ENCODE measurements at places on chromosomes 3 and 15.

DNA sequence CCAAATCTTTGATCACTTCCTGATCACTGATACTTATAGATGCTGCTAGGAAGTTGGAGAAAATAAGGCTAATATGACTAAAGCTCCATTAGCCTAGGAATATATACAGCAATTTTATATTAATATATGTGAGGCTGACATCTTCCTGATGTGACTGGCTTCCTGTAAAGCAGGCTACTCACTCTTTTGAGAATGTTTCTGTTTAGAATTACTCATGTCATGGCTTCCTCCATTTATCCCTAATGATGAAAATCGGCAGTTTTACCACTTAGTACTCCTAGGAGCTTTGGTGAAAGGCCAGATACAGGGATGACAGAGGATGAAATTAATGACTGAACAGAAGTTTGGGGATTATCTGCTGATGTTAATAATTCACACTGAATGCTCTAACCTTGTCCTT, 3.9 kb upstream of the MAP1A start:
- no peak for DNase-seq

DNA sequence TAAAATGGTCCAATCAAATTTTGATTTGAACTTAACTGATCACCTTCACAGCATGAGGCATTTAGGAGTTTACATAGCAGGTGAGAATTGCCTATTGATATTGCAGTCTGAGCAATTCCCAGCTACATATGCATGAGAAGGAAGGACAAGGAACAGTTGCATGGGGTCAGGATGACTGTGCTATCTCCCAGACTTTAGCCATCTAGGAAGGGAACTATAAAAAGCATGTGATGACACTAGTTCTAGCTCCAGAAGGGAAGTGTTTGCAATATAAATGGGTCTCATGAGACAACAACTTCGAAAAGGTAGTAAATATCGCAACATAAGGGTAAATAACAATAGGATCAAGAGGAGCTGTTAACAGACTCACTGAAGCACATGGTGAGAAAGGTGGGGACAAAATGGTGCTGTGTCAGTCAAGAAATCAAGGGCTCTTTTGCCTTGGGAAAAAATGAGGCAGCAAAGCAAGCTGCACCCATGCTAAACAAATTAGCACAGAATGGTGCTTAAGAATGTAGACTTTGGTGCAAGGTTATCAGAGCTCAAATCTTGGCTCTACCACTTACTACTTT, 90.4 kb upstream of the SLC2A2 start:
- no peak for DNase-seq

- DNase-seq: no peak
Measured at GRCh38 chr3:55090291-55090690, 162.4 kb upstream of the LRTM1 start.

DNA sequence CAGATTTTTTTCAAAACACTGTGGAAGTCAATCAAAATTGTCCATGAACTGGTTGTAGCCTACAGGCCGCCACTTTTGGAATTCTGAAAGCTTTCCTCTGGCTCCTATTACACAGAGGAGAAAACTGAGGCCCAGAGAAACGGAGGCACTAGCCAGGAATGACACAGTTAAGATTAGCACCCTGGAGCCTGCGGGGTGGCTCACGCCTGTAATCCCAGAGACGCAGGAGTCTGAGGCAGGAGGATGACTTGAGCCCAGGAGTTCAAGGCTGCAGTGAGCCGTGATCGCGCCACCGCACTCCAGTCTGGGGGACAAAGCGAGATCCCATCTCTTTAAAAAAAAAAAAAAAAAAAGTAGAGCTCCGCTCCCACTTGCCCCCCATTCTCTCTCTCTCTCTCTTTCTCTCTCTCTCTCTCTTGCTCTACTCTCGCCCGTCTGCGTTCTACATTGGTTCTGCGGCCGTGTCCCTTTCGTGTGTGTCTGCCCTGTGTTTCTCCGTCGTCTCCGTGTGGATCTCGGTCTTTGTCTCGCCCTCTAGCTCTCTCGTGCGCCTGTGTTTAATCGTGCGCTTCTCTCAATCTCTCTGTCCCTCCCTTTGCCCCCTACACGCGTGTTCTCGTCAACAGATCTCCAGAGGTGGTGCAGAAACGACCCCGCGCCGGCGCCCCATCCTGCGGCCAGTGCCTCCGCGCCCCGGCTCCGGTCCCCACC, 512 bp upstream of the TRH start:
- no peak for DNase-seq

- no peak for DNase-seq
Measured at GRCh38 chr15:67002368-67002767, 63.0 kb upstream of the SMAD3 start.

DNA sequence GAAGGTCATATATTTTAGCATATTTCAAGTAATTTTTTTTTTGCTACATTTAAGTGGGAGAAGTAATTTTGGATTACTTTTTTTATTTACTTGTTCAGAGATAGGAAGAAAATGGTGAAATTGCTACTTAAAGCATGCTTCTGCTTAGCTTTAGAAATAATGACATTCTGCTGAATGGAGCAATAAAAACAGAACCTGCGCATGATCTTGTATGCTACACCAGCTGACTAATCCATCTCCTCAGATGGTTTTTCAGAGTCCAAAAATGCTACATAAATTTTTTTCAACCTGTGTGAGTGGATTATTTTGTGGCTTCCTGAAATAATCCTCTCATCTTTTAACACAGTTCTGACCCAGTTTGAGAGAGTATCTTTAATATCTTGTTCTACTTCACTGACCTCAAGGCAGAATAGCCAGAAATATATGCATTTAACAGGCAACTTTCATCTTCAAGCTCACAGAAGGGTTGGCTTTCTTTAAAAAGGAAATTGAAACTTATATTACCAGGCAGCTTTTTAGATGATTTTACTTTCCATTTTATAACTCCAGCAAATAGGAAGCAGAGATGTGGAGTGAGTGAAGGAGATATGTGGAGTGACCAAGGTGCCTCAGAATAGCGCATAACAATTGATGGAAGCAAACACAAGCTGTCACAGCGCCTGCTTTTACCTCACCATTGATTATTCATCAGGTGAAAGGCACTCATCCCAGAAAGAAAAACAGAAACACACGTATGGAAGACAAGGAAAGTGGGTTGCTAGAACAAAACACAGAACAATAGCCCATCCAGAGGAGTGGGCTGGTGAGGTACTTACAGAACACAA, 136.6 kb downstream of the TGFBR2 start:
- DNase-seq: no peak

All from stimulated activated CD4-positive, alpha-beta T cell treated with anti-CD3 and anti-CD28 coated beads, Interleukin-1b, Interleukin-23, amount 100 ng/mL, for 4 hours (primary cell).